ENCODE measurements at places on chromosomes 12 and 14. TPM values are rescaled to one million over a fixed set of nuclear protein-coding genes. Genes with fewer than 3 reads are reported as not detected.

Gene PRB2
- not detected for total RNA-seq

Gene SLIRP
- total RNA-seq = 174 TPM

Gene MVK
- 17.3 TPM for total RNA-seq

Gene TMEM30B
- total RNA-seq = 0.14 TPM

Gene ANO4
- 2.4 TPM for total RNA-seq

Gene PLEKHA5
- 43.7 TPM for total RNA-seq

Gene WNT1
- total RNA-seq = not detected

Gene EFS
- 3.1 TPM for total RNA-seq

Gene OR4M1
- total RNA-seq = not detected

Gene RHOJ
- 3.4 TPM for total RNA-seq

Gene TMEM229B
- 1.0 TPM for total RNA-seq

Gene CCNK
- 34.3 TPM for total RNA-seq

Gene CCDC175
- total RNA-seq = not detected

Gene GSC
- total RNA-seq = 0.71 TPM

Gene MYL2
- not detected for total RNA-seq

Gene CLEC1A
- total RNA-seq = not detected

Gene YLPM1
- 20.6 TPM for total RNA-seq

Gene ATL1
- total RNA-seq = 7.0 TPM

Gene TAS2R46
- 1.8 TPM for total RNA-seq

Gene SSTR1
- total RNA-seq = 3.0 TPM

Gene EPS8
- 87.8 TPM for total RNA-seq

Gene MORN3
- total RNA-seq = 0.65 TPM

Gene SDR39U1
- 10.3 TPM for total RNA-seq

Gene NTF3
- 0.09 TPM for total RNA-seq

Gene CD4
- 0.43 TPM for total RNA-seq

Gene TEX52
- total RNA-seq = not detected

Gene CD163L1
- total RNA-seq = 0.28 TPM

Gene NXPH4
- total RNA-seq = 0.65 TPM

Gene ACRBP
- total RNA-seq = 0.28 TPM

All from smooth muscle cell of bladder (primary cell).